Activated naive CD4-positive, alpha-beta T cell treated with anti-CD3 and anti-CD28 coated beads, Interleukin-2, amount 50 U/mL, for 16 hours (primary cell): ENCODE measurements at places on chromosomes 12 and 14.
A peak's percentile ranks its signal among the peaks of the same experiment; 100 is the strongest.

GRCh38 chr12:39763890-39764169 is 144.2 kb upstream of the ABCD2 start:
- DNase-seq: no peak

GRCh38 chr12:132561427-132562156 is 48.8 kb downstream of the LRCOL1 start:
- DNase-seq: peak; percentile 26

DNA sequence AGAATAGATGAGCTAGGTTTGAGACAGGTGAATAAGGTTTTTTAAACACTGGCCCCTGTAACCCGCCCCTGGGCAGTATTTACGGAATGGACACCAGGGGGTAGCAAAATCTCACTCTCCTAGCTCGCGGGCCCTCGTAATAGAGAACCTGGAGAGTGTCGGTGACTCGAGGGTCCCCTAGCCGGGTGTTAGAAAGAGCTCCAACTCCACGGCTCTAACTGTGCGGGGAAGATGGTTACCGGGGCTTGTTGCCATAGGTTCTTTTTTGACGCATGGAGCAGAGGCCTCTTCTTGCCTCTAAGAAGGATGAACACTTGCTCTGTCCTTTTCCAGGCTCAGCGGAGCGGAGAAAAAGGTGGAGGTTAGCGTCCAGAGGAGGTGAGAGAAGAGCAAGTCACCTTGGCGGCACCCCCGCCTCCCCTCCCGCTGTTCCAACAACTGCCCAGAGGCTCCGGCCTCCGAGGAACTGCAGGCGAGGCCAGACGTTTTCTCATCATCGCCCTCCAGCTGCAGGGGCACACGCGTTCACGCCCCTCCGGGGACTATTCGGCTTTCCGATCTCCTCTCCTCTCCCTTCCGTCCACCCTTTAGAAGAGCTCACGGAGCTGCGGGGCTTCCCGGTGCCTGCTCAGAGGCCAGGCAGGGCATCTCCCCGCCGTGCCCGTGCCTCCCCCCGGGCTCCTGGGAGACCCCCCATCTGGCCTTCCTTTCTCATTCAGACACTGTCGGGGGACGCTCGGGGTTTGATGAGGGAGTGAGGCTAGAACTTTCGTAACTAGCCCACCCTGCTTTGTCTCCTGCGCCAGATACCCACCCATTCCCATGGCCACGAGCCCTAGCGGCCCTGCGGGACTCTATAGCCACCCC is 1.4 kb upstream of the ARHGEF40 start:
- no peak for DNase-seq

DNA sequence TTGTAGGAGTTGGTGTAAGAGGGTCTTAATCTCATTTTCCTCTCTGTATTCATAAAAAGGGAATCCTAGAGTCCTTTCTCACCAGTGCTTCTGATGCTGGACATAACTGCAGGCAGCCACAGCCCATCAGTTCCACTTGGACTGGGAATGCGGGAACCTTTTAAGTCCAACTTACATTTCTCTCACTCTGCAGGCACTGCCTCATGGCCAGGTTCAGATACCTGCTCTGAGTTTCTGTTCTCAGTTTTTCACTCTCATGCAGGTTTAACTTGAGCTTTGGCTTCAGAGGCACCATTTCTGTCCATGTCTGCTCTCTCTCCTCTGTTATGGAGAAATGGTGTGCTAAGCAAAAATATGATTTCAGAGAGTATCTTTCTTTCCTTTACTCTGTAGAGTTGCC is 4.2 kb downstream of the ACVR1B start:
- no peak for DNase-seq

DNA sequence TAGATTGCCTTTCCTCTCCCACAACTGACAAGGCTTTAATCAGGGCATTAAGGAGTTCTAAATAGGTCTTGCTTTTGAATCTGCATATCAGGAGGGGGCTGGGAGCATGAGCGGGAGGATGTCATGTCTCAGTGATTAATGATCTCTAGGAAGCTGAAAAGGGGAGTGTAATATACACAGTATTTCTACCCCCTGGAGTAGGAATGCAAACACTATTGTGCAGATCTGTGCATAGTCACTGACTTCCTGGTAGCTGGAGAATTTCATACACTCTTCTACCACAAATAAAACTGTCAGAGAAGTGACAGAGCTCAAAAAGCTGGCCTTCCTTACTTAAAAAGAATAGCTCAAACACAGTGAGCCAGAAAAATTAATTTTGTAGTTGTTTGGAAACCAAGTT is 65.8 kb downstream of the RIC8B start:
- DNase-seq: no peak

DNA sequence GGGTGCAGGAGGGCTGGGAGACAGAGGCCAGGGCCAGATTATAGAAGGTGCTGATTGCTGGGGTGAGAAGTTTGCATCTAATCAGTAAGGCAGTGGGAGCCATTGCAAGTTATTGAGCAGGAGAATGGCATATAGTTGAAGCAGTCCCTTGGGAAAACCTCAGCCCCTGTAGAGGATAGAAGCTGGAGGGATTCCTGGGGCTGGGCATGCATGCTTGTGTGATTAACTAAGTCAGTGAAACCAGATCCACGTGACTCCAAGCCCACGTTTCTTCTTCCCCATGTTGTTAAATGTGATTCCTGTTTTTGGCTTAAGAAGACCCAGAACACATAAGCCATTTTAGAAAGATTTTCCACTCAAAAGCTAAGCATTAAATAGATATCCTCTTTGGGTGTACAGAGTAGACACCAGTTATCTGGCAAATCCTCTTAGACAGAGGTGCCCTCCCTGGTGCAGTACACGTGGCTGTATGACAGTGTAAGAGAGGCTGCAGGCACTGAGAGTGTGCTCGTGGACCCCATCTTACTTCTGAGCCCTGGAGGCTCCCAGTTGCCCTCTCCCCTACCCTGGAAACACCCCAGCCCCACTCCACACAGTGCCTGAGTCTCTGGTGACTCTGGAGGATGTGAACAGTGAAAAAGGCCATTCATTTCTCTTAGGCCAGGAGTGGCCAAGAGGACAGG is 3.2 kb downstream of the C14orf132 start:
- no peak for DNase-seq

- no peak for DNase-seq
These were observed 77.7 kb upstream of the SLC38A2 start for GRCh38 chr12:46450279-46450748.

DNA sequence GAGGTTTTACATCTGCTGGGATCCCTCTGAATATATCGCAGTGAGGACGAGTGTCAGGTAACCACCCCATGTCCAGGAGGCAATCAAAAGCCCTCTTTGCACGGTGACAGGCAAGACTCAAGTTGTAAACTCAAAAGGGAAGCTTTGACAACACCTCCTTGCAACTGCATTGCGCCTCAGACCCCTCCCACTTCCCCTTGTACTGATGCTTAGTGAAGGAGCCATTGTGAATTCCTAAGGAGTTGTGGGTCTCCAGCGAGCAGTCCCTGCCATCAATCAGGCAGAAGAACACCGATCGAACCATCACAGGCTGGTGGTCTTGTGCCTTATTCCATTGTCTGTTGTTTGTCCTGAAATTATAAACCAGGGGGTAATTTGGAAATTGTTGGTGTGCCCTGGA is 112.6 kb downstream of the CCDC60 start:
- DNase-seq: no peak

- DNase-seq: no peak
These were observed 99.2 kb upstream of the TBX3 start for GRCh38 chr12:114783089-114783618.

DNA sequence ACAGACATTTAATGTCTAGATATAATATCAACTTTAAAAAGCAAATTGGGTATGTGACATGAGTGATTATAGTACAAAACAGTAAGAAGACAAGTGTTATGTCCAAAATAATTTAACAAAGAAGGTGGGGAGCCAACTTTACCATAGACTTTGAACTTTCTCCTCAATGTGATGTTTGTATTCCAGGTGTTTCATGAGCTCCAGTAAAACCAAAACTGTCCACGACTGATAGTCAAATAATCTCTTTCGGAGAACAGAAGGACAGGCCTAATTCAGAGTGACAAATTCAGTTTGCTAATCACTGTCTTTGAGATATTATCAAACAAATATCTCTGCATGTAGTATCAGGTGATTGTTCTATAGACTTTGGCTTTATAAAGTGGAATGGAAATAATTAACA is 1112.6 kb downstream of the SLC6A15 start:
- DNase-seq: no peak

DNA sequence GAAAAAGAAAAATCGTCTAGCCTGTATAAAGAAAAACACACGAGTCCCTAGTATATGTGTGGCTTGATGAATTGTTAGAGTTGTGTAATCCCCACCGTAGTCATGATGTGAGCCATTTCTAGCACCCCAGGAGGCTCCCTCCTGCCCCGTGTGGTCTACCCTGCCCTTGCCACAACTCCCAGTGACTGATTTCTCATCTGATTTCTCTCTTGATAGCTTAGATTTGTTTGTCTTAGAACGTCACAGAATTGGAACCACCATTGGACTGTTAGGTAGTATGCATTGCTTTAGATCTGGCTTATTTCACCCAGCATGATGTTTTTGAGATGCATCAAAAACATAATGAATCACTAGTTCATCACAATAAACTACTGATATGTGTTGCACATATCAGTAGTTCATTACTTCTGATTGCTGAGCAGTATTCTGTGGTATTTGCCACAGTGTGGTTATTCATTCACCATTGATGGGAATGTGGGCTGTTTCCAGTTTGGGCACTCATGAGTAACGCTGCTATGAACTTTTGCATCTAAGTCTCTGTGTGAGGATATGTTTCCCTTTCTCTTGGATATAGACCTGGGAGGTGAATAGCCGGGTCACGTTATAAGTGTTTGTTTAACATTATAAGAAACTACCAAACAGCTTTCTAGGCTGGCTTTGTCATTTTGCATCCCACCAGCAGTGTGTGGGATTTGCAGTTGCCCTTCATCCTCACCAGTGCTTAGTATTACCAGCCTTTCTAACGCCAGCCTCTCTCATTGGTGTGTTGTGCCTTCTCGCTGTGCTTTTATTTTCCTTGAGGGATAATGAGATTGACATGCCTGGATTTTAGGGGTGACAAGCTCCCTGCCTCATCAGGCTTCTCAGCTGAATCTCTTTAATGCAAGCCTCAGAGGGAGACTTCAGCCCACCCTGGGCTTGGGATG is 31.9 kb upstream of the NCOR2 start:
- no peak for DNase-seq

DNA sequence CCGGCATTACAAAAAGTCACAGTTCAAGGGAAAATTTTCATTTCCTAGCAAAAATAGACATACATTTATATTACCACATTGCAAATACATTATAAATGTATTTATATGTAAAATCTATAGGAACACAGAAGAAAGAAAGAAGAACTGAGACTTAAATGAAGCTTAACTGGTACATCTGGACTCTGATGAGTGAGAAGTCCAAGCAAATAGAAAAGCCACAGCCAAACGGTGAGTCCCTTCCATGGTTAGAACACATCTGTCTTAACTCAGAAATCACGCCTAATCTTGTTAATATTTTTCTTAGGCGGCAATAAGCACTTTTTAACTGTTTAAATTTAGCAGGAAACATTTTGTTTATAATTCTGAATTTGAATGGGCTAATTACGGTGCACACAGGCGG is 9.4 kb upstream of the KLRB1 start:
- DNase-seq: no peak

DNA sequence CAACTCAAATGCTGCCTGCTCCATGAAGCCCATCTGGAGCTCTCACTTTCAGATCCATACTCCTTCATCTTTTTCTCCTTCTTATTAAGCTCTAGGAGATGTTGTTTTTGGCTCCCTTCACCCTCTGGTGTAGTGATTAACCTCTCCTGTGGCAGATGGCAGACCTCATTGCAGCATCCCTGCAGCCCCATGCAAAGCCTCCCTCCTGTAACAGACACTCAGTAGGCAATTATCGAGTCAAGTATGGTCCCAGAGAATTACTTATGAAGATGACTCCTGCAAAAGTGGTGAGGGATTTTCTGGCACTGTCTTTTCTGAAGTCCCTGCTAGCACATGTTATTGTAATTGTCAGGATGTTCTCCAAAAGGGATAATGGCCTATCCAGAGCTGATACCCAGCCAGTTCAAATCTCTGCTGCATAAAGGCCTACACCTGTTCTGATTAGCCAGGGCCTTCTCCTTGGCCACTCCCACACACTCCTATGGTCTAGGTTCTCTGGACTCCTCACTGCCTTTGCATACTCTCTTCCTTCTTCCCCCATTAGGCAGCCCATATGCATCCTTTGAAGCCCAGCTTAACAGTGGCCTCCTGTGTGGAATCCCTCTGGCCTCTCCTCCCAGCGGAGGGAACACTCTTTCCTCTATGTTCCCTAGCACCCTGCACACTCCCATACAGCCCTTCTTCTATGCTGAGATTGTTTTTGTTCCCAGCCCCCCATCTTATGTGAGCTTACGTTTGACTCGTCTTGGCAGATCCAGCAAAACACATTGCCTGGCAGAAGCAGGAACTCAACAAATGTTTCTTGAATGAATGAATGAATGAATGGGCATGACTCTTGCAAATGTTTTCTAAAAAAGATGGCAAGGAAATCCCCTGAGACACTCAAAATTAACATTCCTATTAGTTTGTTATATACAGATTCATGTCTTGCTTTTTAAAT is 43.9 kb upstream of the MDM1 start:
- DNase-seq: no peak

DNA sequence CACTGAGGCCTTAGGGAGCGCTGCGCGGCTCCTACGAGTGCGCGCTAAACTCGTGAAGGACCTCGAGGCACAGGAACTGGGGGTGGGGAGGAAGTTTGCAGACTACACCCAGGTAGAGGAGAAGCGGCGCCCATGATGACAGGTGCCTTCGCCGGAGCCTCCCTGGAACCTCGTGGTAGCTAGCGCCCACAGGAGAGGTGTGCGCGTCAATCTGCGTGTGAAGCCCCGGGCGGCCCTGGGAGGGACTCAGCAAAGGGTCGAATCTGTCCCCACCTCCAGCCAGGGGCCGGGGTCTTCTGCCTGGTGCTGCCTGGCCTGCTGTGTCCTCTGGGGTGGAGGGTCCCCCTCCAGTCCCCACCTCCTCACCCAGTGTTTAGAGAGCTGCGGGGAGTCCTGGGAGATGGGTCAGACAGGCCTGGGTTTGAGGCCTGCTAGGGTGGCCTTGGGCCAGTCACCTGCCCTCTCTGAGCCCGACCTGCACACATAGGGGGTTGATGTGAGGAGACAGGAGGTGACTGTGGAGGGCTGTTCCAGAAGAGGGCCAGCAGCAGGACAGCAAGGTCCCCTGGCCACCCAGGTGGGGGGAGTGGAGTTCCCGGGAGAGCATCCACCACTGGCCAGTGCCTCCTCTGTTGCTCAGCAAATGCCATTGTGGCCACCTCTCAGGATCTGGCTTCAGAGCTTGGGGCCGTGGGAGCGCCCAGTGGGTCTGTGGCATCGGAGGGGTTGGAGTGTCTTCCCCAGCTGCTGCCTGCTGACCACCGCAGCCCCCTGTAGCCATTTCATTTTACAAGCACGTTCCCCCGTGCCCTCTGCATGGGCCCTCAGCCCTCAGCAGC is 20.2 kb upstream of the KIF26A start:
- no peak for DNase-seq

GRCh38 chr14:85528080-85528896 is 1.7 kb upstream of the FLRT2 start:
- no peak for DNase-seq

GRCh38 chr12:68422956-68423574 is 90.9 kb upstream of the MDM1 start:
- DNase-seq: no peak
